Fibroblast of skin of left biceps (primary cell): ENCODE measurements at places on chromosomes 6 and 20.

GRCh38 chr6:12037798-12038197, 25.7 kb downstream of the HIVEP1 start:
- no peak for DNase-seq

DNA sequence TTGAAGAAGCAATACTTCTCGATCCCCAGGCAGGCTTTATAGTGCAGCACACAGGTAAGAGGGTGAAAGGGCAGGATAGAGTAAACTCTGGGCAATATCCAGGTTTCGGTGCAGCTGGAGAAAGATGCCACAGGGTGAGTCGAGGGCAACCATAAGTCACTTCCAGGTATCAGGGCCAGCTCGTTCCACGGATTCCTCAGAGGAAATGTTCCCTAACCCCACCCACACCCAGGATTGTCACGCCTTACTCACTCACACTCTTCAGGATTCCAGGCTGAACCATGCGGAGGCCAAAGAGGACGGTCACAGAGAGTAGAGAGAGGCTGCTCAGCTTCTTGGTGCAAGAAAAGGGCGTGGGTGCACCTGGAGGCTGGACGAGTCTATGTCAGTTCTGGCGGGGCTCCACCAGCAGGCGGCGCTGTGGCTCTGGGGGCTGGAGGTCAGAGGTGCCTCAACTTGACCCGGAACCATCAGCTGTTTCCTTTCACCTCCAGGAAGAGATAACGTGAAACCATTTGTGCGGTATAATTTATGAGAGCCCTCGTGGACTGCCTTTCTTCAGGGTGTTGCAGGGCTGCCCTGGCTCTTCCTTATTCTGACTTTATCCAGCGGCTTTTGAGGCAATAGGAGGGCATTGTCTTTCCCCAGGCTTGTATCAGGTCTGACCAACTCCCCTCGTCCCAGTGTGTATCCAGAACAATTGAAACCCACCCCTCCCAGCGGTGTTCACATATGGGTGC, 14.5 kb upstream of the WFDC12 start:
- DNase-seq = no peak

- DNase-seq = no peak
Observed at GRCh38 chr6:166957087-166957804, 896 bp upstream of the RNASET2 start.

DNA sequence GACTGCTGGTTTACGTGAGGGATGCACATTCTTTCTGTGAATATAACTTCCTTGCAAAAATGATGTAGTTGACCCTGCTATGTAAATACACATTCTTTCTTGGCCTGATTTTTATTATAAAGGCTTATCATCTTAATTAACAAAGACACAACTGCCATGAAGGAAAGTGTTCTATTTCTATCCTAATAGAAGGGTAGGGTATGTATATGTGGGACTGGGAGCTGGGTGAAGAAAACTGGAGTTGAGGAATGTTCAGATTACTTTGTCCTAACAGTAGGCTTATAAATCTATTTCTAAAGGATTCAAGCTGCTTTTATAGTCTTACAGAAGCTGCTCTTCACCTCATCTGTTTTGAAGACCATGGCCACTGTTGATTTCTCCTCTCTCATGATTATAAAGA, 76.5 kb upstream of the RGS17 start:
- DNase-seq = no peak

DNA sequence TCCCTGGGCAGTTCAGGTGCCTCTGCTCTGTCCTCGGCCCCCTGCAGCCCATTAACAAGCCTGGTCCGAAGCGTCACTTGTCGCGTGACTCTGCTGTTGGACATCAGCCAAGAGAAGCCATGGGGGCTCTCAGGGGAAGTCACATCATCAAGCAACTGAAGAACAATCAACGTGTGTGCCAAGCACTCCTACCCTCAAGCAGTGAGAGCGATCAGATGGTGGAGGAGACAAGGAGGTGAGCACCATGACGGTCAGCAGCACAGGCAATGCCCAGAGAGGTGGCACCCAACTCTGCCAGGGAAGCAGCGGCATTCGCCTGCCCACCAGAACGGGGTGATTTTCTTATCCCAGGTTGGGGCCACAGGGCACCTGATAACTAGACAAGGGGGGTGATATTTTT, 132.7 kb downstream of the AGPAT4 start:
- no peak for DNase-seq

GRCh38 chr6:116975600-116975999, 98.6 kb downstream of the RFX6 start:
- DNase-seq = no peak

- DNase-seq = no peak
Observed at GRCh38 chr20:60490217-60491050, 532.2 kb downstream of the CDH26 start.

GRCh38 chr6:113662093-113662665, 195.0 kb upstream of the MARCKS start:
- no peak for DNase-seq

DNA sequence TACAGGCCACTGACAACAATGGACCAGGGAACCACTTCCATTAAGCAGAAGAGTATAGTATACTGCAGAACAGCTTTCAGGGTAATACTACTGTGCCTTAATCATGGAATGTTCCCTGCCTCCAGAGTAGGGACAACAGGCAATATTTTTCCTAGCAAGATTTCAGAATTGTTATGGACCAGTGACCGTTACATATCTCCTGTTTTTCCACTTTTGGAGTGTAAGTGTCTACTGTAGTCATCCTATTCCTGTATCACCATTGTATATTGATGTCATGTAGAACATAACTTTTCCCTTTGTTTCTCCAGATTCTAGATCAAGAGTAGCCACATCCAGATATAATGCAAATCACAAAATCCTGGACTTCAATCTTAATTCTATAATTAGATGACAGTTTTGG, 1.9 kb upstream of the GJE1 start:
- no peak for DNase-seq

DNA sequence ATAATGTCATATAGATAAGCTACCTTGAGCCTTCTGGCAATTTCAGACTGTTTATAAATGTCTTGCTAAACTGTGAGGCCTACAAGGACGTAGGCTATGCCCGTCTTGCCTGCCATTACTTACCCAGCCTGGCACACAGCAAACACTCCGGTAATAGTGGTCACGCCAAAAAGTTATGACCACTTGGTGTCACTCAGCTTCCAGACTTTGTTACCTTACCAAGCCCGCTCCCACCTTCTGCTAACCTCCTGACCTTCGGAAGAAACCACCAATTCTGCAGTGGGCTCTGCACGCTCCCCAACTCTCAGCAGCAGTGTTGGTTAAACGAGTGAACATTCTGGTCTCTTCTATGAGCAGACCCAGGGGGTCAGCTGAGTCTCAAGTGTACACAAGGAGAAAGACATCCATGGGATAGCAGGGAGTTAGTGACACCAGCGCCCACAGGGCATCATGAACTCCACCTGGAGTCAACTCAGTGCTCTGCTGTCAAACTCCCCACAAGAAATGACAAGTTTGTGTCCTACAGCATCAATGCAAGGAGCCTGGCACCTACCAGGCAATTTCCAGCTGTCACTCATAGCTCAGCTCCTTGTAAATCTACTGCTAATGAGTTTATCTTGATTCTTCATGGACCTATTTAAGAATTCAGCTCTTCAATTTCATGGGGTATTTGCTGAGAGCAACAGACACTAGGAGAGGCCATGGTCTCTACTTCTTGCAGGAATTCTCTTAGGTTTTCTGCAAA, 119.9 kb downstream of the TTLL2 start:
- DNase-seq = no peak

DNA sequence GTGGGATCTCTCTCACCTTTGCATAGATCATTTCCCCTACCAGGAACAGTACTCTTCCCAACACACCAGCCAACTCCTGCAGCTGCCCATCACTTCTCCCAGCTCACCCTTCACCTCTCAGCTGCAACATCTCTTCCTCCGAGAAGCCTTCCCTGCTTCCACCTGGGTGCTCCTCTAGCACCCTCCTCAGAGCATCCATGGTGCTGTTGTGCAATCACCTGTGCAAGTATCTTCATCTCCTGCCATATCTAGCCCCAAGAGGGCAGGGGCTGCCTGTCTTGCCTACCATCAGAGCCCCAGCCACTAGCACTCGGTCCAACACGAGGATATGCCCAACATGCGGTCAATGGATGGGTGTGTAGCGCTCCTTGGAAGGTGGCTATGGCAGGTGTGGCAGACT, 75.8 kb downstream of the BANF2 start:
- no peak for DNase-seq

GRCh38 chr6:105272786-105273185, 93.0 kb upstream of the POPDC3 start:
- no peak for DNase-seq

DNA sequence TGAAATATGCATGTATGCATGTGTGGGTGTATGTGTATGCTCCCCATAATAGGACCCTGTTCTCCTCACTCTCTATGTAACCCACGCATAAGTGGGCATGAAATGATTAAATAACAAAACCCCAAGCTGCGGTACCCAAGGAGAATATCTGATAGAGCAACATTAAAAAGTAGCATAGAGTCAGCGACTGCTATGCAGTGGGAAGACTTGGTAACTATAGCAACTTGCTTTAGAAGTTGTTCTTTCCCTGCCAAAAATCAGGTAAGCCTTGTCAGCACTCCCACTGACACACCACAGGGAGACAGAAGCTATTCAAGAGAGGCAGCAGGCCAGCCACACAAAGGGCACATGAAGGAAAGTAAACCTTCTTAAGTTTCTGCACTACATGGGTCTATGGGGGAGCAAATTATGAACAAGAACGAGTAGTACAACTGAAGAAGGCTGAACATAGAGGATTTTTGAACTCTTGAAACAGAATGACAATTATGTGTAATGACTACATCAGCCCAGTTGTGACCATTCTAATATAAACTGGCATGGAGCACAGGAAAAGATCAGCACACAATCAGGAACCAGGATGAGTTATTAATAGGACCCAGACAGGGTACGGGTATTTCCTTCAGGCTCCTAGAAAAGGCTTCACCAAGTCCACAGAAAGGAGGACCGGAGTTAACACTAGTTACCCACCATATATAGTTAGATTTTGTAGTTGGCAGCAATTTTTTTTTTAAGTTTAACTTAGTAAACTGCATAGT, 89.9 kb downstream of the GPR6 start:
- DNase-seq = no peak

- peak; percentile 60 for DNase-seq
Observed at GRCh38 chr6:144104898-144105487, 9.6 kb upstream of the SF3B5 start.

DNA sequence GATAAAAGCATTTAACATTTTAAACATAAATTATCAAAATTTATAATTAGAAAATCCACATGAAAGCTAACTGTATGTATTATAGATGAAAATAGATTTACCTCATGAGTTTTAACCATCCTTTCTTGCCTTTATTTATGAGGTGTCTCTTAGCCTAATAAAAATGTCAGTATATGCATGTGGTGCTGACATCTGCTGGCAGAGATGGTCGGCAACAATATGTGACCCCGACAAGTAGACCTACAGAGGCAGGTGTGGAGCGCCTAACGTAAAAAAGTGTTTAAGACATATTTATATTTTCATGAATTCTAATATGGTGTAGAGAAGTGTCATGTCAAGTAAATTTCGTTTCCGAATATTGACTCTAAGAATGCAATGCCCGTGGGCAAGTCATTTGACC, 149.0 kb upstream of the FUT9 start:
- no peak for DNase-seq

DNA sequence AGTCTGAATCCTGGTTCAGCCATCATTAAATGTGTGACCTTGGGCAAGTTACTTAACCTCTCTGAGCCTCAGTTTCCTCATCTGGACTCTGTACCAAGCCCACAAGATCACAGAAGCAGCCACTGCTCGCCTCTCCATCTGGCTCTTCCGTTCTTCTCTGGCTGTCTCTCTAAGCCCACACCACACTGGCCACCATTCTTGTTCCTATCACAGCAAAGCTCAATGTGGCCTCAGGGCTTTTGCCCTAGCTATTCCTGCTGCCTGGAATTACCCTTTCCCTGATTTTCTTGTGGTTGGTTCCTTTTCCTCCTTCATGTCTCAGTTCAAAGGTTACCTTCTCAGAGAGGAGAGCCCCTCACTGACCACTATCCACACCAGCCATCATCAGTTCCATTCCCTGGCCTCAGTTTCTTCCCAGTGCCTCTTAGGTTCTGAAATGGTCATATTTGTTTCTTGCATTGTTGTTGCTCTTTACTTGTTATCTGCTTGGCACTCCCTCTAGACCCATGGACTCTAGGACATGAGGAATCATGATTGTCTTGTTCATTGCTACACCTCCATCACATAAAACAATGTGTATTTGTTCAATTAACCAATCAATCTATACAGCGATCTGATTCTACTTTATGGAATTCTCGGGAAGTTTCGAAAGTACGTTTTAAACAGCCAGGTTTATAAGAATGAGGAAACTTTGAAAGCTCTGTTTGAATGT, 56.5 kb upstream of the PTPN1 start:
- no peak for DNase-seq

DNA sequence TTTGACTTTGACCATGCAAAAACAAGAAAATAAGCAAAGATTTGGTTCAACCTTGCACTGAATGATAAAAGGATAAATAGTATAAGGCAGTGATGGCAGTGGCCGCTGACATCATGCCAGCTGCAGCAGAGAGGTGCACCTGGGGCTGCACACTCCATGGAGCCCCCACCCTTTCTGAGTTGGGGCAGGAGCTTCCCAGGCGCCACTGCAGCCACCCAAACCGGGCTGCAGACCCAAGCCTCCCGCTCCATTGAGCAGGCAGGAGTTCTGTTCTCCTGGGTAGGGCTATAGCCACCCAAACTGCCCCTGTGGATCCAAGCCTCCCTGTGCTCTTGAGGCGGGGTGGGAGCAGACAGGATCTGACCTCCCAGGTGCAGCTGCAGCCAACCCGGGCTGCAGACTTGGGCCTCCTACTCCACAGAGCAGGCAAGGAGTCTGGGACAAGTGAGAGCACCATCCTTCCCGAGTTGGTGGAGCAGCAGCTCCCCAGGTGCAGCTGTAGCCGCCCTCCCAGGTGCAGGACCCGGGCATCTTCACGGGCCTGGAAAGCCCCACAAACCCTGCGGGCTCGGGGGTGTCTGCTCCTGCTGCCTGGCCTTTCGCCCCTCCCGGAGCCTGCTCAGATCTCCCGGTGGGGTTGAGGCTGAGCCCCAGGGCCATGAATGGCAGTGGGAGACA, 537.9 kb downstream of the TENT5A start:
- no peak for DNase-seq

GRCh38 chr20:12860619-12861247, 148.0 kb upstream of the SPTLC3 start:
- no peak for DNase-seq

GRCh38 chr6:143838395-143838794, 4.7 kb upstream of the LTV1 start:
- DNase-seq = no peak
